Tibial artery (tissue), 4 donors: ENCODE measurements at places on chromosomes 7 and 10.

- no peak for DNase-seq
Measured at GRCh38 chr10:126561294-126561920, 109.1 kb downstream of the C10orf90 start.

DNA sequence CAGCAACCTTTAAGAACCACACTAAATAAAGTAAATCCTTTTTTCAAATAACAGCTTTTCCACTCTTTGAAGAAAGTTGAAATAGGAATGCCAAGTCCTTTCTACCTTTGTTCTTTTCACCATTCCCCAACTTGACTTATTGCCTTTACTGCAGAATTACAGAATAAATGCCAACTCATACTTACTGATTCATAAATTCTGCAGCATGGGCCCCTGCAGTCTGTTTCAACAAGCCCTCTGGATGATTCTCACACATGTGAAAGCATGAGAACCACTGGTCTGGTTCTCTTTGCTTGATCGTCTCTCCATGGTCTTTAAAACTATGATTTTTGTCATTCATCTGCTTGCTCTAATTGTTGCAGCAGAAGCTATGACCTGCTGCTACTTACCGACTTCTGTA lies 56.1 kb downstream of the HACD1 start:
- no peak for DNase-seq

DNA sequence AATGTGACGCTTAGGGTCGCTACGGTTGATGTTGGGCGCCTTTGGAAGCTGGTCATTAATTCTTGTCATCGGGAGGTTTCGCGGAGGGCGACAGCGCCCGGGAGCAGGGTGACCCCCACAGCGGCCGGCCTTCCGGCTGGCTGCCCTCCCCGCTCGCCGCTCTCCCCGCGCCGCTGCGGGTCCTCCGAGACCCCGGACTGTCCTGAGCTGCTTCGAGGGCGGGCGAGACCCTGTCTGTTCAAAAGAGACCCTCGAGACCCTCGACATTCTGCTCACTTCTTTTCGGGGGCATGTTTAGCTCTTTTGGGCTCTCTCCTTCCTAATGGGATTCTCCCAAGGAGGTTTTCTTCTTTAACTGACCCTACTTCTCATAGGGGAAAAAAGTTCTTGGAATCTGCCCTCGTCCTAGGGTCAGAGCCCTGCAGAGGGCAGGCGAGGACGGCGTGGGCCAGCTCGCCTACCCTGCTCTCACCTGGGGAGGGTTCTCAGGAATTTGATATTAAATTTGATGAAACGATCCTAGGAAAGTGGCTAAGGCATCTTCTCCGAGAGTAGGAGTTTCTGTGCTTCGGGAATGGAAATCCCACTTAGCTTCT lies 257.0 kb downstream of the OTUD1 start:
- no peak for DNase-seq

DNA sequence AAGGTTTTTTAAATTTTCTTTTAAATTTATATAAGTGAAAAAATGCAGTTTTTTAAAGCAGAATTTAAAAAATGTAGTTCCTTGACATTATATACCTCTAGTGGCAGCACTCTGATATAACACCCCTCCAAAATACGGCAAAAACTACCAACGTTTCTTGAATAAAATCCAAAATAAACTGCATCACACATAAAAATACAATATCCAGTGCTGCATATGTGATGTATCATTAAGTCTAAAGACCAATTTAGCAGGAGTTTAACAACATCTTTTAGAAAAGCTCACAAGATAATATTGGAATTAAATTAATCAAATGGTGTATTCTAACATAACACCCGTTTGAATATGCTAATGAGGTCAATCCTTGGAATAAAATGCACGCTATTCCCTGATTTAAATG lies 1.4 kb downstream of the TCERG1L start:
- DNase-seq: no peak

GRCh38 chr7:149085866-149086265 lies 4.7 kb downstream of the ZNF786 start:
- DNase-seq: no peak

DNA sequence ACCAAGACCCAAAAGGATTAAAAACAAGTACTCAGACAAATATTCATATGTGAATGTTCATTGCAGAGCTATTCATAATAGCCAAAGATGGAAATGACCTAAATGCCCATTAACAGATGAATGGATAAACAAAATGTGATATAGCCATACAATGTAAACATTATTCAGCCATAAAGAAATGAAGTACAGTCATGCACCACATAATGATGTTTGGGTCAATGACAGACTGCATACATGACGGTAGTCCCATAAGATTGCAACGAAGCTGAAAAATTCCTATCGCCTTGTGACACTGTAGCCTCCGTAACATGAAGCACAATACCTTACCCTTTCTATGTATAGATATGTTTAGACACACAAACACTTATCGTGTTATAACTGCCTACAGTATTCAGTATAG lies 97.9 kb downstream of the ABLIM1 start:
- no peak for DNase-seq

GRCh38 chr10:124425227-124425962 lies 6.7 kb upstream of the OAT start:
- DNase-seq: no peak

DNA sequence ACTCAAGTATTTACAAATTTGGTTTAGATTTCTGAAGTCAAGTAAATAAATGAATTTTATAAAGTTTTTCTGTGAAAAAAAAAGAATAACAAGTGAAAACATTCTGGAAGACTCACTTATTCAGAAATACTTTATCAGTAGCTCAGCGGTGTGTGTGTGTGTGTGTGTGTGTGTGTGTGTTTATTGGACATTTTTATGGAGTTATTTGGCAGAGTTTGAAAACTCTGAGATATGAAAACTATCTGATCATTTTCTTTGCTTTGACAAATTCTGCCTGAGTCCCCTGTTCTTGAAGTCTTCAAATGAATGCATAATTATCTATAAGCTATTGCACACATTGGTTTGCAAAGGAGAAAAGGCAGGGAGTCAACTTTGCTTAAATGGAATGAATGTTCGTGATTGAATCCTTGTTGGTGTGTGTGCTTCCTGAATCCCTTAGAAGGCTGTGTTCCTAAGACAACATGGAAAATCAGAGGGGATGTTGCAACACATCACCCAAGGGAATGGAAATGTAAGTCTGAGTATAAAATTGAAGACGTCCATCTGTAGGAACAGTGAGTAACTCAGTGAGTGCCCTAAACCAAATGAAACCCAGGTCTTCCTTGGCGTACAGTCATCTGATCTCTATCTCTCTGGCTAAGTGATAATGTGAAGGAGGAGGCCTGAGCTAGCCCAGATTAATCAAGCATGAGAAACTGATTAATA lies 160.9 kb downstream of the REEP3 start:
- DNase-seq: peak; percentile 62

GRCh38 chr10:17671307-17671706 lies 27.4 kb downstream of the STAM start:
- DNase-seq: no peak

DNA sequence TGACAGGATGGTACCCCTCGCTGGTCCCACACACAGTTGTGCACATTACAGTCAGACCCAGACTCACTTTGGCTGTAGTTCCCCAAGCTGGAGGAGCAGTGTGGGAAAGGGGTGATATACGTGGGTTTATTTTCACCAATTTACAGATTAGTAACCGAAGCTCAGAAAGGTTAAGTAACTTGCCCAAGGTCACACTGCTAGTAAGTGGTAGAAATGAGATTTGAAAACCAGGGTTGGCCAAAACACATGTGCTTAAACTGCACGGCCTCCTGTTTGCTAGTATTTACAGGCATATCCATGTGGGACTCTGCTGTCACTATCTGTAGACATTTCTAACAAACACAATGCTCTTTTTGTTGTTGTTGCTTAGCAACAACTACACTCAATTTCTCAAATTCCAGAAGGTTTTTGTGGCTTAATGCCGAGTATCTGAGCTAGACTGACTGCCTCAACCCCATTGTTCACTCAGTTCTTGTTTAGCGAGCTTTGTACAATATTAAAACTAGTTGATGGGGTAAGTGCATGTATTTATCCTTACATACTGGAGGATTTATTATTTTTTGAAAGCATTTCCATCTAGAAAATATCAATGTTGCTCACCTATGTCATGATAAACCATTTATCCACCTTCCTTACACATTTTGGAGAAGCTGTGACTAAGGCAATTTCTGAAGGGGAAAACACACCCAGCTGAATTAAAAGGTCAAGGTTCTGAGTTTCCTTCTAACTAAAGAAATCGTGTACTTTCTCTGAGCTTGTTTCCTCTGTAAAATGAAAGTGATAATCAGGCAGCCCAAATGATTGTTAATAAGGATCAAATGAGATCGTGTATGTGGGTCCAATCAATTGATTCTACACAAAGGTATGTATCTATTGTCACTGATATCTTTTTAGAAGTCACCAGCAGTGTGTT lies 5.3 kb upstream of the TMEM139 start:
- DNase-seq: no peak
